ENCODE measurements at places on chromosomes 11 and 22.

- no peak for DNase-seq
Observed at GRCh38 chr22:45201678-45202332, 38.1 kb downstream of the NUP50 start.

DNA sequence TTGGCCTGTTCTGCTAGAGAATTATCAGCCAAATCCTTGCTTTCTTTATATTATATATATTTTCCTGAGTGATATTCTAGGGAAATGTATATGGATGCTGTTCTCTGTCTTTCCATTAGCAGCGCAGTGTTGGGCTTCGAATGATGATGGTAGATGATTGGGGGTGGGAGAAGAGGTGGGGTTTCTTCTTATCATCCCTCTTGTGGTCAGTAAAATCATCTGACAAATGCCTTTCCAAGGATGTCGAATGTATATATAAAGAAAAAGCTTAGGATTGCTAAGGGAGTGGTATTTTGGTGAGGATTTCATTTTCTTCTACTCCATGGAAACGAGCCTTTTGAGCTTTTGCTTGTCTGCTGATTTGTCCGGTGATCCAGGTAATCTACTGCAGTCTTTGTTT is 48.9 kb downstream of the ARHGEF12 start:
- DNase-seq = no peak

GRCh38 chr11:61627850-61628661 is 47.2 kb upstream of the SYT7 start:
- no peak for DNase-seq

DNA sequence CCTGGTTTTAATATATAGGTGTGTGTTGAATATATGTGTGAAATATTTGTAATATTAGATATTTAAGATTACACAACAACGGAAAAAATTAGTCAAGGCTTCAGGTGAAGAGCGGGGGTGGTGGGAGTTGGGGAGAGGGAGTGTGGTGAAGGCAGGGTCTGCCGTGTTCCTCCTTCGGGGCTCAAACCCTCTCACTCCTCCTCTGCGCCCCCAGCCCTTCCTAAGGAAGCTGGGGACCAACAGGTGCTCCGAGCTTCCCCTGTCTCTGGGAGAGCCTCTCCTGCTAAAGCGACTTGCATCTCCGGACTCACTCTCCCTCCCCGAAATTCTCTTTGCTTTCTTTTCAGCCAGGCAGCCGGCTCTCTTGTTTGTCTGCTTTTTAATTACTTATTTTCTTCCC is 960 bp upstream of the CADM1 start:
- DNase-seq = no peak

DNA sequence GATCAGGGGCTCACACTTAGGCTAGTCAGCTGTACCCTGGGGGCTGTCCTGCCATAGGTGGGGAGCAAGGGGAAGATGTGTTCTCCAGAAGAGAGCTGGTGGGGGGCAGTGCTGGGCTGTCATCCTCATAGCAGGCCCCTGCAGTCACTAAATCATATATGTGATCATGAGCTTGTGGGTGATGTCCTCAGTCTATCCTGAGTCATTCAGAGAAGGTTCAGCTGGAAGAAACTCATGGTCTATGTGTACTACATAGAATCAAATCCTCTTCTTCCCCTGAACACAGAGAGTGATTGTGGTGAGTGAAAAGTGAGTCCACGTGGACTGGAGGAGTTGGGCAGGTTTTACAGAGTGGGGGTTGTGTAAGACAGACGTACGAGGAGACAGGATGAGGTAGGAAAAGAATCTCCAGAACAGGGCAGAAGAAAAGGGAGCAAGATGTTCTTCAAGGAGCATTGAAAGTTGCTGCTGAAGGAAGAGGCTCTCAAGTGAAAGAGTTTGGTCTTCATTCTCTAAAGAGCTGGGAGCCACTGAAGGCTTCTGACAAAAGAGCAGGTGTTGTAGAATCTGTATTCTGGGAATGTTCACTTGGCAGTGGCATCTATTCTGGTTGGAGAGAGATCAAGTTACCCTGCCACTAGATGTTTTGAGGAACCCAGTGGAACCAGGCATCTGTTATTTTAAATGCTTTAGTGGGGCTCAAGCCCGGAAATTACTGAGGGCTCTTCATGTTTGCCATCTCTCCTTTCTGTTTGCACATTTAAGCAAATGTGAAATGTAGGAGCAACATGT is 68.9 kb downstream of the C22orf31 start:
- DNase-seq = no peak

- no peak for DNase-seq
Observed at GRCh38 chr22:49554296-49554625, 273.4 kb downstream of the BRD1 start.

GRCh38 chr11:126426820-126427749 is 71.6 kb downstream of the ST3GAL4 start:
- DNase-seq = no peak

- no peak for DNase-seq
Observed at GRCh38 chr11:27699242-27699925, 871 bp downstream of the BDNF start.

DNA sequence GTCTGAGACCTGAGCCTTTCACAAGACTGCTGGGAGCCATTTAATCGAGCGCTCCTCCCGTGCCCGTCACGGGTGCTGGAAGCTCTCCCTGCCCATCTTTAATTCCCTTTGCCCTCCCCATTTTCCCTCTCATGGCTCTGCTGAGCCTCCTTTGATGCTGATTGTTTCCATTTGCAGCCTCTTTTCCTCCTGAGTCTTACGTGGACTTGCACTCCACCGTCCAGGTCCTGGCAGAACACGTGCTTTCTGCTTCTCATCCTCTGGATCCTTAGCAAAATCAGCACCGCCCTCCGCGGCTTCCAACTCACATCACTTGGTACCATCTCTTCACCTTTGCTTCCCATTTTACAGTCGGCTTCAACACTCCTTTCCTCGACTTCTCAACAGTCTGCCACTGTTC is 7.3 kb downstream of the IFT27 start:
- DNase-seq = no peak

DNA sequence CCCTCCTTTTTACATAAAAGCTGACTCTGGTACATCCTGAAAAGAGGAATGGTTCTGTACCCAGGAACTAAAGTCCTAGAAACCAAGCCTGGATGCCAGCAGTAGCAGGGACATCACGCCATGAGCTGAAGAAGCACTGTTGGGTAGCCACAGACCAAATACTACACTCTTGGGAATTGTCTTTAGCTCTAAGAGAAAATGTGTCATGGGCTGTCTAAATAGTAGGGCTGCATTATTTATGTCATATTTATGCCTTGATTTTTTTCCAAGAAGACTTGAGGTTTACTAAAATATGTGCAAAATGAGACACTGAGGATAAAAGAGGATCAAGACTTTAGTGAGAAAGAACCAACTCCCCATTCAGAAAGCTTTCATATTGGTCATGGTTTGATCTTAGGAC is 213.6 kb downstream of the RAB38 start:
- no peak for DNase-seq

DNA sequence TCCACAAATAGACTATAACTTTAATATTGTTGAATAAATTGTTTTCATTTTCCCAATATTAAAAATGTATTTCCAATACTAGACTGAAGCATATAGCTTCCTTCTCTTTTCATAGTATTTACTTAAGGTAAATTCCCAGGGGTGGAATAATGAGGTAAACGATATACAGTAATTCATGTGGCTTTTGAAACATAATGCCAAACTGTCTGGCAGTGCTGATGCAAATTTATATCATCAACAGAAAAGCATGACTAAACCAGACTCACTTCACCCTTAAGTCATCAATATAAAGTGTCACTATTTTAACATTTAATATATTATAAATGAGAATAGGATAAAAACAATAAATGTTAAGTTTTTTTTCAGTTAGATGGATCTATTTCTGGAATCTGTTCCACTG is 13.6 kb downstream of the C2CD3 start:
- no peak for DNase-seq

- no peak for DNase-seq
Observed at GRCh38 chr11:65434057-65434666, 11.6 kb downstream of the NEAT1 start.

DNA sequence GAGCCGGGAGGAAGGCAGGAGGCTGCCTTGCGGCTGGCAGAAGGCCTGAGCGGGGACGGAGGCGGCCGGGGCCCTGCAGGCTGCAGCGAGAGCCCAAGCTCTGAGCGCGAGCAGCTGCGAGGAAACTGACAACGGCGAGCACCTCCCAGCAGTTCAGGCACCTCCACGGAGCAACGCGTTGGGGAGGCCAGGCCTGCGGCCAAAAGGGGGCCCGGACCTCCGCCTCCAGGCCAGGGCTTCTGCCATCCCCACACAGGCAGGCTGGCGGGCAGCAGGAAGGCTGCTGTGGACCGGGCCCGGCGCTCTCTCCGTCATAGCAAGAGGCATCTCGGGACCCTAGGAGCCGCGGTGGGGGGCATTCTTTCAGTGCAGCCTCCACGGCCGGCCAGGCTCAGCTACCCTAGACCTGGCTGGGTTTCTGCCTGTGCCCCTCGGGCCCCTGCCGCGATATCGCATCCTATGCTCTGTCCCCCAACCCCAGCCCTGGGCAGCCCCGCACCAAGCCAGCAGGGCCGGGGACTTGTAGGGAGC is 22.9 kb upstream of the SLC22A12 start:
- no peak for DNase-seq

GRCh38 chr11:80816966-80817365 is 1376.1 kb upstream of the TENM4 start:
- no peak for DNase-seq

GRCh38 chr11:48900131-48900800 is 83.4 kb downstream of the TRIM51G start:
- no peak for DNase-seq

GRCh38 chr11:131637469-131638175 is 267.2 kb downstream of the NTM start:
- DNase-seq = no peak

GRCh38 chr11:118914178-118914918 is 11.4 kb downstream of the BCL9L start:
- DNase-seq = peak; percentile 79
